ENCODE measurements at places on chromosomes 1 and 21.
A peak's percentile ranks its signal among the peaks of the same experiment; 100 is the strongest.

- no peak for DNase-seq
Observed at GRCh38 chr1:235070819-235071218, 57.8 kb downstream of the TOMM20 start.

- no peak for DNase-seq
Observed at GRCh38 chr1:99397863-99398262, 133.6 kb downstream of the PLPPR4 start.

DNA sequence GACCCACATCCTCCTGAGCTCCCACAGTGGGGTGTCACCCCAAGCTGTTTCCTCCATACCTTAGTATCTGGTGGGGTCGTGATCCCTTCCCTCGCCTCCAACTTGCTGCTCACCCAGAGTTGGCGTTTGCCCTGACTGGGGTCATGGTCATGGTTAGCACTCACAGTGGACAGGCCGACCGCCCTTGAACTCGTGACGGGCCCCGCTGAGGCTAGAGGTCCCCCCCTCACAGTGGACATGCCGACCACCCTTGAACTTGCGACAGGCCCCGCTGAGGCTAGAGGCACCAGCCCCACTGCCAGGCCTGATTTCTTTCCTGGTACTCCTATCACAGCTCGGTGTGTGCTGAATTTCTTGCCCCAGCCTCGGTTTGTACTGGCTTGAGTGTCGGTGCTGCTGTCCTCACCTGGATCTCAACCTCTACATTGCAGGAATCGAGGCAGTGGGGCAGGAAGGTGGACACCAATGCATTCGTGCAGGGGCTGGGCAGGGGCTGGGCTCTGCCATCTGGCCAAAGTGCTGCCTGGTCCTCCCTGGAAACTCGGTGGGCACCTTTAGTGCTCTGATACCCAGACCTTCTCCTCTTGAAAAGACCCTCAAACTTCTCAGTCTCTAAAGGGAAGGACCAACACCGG, 37.5 kb upstream of the AJAP1 start:
- no peak for DNase-seq

DNA sequence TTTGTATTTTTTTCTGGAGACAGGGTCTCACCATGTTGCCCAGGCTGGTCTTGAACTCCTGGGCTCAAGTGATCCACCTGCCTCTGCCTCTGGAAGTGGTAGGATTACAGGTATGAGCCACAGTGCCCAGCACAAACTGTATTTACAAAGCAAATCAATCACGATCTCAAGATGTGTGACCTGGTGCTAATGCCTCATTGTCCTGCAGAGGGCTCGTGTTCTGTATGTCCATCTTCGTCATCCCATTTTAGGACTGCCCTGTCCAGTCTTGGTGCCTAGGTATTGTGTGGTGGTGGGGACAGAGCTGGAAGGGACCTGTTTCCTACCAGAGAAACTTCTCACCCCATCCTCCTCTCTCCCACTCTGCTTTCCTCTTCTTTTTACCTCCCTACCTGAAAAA, 20.2 kb downstream of the PROK1 start:
- DNase-seq = no peak

DNA sequence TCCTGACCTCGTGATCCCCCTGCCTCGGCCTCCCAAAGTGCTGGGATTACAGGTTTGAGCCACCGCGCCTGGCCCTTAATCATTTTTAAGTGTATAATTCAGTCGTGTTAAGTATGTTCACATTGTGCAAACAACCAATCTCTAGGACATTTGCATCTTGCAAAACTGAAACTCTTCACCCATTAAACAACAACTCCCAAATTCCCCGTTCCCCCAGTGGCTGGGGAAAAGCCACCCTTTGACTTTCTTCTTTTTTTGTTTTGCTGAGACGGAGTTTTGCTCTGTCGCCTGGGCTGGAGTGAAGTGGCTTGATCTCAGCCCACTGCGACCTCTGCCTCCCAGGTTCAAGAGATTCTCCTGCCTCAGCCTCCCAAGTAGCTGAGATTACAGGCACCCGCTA, 6.5 kb upstream of the THEMIS2 start:
- DNase-seq = no peak

- no peak for DNase-seq
Observed at GRCh38 chr1:145893306-145894055, 7.8 kb upstream of the ANKRD35 start.

GRCh38 chr21:44816761-44817505, 929 bp downstream of the SUMO3 start:
- DNase-seq = no peak

DNA sequence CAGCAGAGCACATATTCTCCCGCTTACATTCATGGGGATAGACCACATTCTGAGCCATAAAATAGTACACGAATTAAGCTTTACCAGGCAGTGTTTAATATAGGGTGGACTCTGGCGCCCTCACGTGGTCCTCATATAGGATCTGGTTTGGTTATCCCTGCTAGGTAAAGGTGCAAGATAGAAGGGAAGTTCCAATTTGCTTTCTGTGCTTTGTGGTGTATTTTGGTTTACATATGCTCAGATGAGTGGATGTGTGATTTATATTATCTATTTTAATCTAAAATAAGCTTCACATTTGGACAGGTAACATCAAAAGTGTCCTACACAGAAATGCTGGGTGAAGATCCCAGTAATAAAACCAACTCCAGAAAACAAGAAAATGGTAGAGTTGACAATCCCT, 3.6 kb downstream of the CR1 start:
- DNase-seq = peak; percentile 57

DNA sequence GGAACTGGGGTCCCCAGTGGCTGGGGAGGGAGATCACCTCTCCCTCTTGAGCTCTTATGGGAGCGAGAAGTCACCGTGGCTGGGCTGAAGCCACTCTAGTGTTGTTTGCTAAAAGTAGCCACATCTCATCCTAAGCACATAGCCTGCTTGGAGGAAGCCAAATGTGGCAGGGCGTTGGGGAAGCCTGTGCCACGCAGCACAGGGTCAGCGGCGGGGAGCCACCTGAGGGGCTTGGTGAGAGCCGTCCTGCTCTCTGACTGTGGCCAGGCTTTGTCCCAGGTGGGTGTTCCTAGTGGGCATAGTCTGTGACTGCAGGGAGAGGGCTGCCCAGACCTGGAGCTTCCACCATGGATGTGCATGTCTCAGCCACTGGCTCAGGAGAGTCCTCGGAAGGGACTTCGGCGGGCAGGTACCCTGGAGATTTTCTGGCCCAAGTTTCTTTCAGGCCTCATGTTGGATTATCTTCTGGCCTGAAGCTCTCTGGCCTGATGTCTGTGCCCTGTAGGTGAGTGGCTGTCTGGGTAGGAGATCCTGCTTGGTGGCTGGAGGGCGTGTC, 38.9 kb downstream of the MORN1 start:
- DNase-seq = no peak

GRCh38 chr21:38129711-38130110, 127.1 kb upstream of the KCNJ15 start:
- no peak for DNase-seq

- DNase-seq = peak; percentile 30
Observed at GRCh38 chr1:89609781-89610456, 23.0 kb upstream of the LRRC8C start.

DNA sequence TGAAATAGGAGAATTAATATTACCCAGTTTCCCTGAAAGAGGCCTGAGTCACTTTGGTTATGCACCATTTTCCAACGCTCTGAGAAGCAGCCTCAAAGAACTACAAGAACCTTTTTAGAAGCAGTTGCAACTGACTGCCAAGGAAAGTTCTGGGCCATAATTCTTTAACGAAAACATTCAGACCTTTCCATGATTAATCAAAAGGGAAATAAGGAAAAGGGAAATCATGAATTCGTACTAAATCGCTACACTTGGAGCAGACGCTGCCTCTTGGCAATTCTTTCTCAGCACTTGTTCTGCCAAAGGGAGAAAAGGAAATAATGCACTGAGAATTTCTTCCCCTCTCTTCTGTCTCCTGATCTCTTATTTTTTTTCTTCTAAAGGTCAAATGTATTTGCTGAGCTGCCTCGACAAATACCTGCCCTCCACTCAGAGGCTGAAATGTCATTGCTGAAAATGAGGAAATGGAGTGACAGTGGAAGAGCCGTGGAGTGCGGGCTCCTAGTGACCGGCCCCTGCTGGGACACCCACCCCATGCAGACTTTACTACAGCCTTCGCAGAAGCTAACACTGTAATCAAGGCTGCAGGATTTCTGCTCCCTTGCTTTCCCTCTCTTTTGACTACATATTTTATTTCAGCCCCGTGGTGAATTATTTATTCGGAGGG, 67.9 kb upstream of the GALNT2 start:
- no peak for DNase-seq

DNA sequence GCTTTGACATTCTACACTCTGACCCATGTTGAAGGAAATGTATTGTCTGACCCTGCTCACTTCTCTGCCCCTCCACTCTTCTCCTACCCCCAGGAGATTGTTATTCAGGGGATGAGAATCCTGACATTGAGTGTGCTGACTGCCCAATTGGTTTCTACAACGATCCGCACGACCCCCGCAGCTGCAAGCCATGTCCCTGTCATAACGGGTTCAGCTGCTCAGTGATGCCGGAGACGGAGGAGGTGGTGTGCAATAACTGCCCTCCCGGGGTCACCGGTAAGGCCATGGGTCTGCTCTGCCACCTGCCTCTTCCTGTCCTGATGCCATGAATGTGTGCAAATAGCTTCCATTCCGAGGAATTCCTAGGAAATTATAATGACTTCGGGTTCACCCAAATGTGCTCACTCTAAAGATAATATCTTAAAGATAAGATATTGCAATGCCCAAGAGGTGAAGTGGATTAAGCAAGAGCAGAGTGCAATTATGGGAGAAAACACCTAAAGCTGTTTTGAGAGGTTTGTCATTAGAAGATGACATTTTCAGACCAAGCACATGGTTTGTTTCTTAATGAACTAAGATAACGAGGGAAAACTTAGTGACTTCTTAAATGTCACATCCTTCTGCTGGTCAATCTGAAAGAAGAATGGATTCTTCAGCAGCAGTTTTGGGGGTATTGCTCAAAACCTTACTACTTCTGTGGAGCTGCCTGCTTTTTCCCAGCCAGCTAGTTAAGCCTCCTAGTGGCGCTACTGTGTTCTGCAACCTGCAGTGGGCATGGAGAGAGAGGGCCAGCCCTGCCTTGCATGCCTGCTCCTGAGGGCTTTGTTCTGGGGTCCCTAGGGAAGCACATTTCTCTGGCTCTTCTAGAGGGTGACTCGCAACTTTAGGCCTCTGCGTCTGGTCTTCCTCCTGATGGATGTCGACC, 41.6 kb downstream of the LAMC2 start:
- no peak for DNase-seq

DNA sequence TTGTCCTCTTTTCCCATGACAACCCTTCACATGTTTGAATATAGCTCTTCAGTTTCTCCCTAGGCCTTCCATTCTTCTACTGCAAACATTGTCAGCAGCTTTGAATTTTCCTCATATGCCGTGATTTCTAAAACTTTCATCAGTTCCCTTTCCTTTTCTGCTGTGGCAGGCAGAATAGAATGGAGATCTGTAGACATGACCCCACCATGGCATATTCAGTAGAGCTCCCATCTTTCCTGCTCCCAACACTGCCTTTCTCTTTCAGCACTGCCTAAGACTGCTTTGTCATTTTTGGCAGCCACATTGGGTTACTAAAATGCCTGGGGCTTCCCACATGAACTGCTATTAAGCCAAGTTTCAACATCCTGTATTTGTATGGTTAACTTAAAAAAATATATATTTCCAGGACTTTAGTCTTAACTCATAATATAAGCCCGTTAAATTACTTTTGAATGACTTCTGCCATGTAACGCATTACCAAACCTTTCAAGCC, 60.9 kb downstream of the TBX19 start:
- no peak for DNase-seq

DNA sequence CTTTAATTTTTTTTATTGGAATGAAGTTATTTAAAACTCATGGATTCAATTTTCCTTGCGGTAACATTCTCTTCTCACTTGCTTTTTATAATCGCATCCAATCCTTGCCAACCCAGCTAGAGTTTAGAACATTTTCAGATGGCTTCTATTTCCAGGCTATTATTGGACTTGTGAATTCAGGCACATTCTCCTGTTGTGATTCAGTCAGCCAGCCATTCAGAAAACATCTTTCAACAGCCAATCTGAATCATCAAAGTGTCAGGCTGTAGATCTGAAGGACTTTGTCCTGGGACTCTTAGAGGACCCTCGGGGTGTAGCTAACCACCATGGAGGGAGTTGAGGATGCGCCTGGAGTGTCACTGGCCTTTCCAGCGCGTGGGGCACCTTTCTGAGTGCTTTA, 92.4 kb downstream of the PRDM2 start:
- DNase-seq = no peak

DNA sequence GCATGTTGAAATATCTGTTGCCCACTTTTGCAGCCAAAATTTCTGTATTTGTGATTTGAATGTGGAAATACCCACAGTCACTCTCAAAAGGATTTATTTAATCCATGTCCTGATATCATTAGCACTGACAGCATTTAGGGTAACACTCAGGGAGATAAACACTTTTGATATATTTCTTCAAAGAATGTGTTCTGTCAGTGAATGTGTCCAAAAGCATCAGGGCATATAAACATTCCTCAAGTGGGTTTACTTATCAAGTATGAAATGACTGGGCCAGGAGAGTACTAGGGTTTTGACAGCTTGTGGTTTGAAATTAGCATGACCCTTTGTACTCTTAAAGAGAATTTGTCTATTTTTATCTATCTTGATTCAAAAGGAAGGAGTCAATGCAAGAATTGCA, 1302.1 kb upstream of the ADGRL2 start:
- no peak for DNase-seq

DNA sequence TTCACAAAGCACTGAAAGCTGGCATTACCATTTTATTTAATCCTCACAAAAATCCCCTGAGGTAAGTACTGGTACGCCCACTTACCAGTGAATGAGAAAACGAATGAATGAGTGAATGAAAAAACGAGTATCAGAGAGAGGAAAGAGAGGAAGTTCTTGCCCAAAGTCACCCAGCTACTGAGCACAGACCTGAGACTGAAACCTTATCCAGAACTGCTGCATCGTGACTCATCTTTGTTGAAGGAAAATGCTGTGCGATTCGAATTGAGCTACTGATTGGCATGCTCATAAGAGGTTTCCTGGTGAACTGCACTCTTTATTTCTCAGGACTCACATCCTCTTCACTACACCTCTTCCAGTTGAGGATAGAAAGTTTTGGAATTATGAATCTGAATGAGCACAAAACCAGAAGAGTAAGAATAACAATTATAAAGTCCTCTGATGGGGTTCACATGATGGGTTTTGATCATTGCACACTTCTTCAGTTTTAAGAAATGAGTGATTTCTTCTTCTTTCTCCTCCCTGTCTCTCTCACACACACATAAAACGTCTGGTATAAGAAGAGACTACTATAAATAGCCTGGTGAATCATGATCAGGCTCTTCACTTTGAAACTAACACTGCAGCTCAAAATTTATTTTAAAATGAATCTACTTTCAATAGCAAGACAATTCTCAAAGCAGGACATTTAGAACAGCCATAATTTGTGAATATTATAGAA, 32.1 kb downstream of the IL12RB2 start:
- peak; percentile 16 for DNase-seq

- DNase-seq = no peak
Observed at GRCh38 chr1:77940921-77941570, 37.8 kb downstream of the FUBP1 start.

- DNase-seq = no peak
Observed at GRCh38 chr1:6309564-6309963, 48.7 kb upstream of the GPR153 start.

DNA sequence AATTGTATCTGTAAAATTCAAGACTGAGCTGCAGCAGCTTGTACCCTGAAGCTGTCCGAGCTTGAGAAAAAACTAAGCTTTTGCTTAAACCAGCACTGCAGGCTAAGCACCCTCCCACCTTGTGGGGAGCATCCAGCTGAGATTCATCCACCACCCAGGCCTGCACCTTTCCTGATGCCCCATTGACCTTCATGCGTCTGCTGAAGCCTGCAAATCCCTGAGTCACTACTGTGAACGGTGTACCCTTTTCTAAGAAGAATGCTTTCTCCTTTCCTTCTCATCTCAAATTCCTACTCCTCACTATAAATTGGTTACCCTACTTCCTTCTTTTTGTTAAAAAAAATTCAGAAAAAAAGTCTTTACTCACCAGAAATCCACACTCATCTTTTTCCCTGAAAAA, 90.9 kb upstream of the RGS18 start:
- no peak for DNase-seq
